Kidney (tissue), 22 donors: ENCODE measurements at places on chromosomes 3 and 15. TPM values are rescaled to one million over a fixed set of nuclear protein-coding genes. Genes with fewer than 3 reads are reported as not detected.

DNA sequence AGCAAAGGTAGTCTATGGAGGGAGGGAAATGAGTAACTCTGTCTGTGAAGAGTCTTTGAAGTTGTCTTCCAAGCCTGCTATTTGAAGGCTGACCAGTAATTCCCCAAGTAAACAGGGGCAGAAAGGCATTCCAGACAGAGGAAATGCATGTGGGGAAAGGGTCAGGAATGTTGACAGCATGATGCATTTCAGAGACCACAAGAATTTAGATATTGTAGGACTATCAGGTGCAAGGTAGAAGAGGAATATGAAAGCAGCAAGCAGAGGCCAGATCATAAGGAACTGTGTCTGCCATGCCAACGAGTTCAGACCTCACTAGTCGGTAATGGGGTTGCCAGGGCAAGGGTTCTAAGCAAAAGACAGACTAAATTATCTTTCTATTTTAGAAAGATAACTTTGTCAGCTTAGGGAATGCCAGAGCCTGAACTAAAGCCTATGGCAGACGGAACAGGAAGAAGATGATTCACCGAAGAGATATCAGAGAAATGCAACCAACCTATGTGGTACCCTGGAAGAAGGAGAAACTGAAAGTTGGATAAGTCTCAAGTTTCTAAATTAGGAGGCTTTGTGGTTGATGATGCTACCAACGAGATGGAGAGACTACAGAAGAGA, 327.0 kb upstream of the RORA start:
- no peaks in the 10 kb centered on the region for H3K4me1 ChIP-seq
- H3K36me3 ChIP-seq = no peaks in the 10 kb centered on the region
- H3K27me3 ChIP-seq = no peaks in the 10 kb centered on the region
- H3K27ac ChIP-seq = no peak overlapping the region
- no peak for DNase-seq

GRCh38 chr15:47754312-47754711, 37.0 kb downstream of the SEMA6D start:
- H3K27ac ChIP-seq = no peak overlapping the region
- H3K4me1 ChIP-seq = peaks cover 2% of the 10 kb centered on the region
- no peak for DNase-seq
- no peak overlapping the region for H3K4me3 ChIP-seq
- H3K36me3 ChIP-seq = no peaks in the 10 kb centered on the region
- no peaks in the 10 kb centered on the region for H3K27me3 ChIP-seq

DNA sequence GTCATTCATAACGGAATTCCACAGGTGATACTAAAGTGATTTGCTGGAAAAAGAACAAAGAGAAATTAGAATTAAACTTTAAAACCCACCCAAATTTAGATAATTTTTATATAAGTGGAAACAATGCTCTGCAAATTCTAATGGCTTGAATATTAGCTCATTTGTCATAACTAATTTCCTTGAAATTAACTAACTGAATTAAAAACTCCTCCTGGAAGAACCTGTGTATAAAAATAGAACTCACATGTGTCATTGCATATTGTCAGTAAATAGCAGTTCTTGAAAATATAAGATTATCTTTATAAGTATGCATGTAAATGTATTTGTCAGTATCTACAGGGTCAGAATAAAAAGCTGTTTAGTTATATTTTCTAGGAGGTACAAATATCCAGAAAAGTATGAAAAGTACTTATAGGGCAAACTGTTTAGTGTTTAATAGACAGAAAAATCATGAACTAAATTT, 16.3 kb downstream of the ZIC1 start:
- no peaks in the 10 kb centered on the region for H3K4me1 ChIP-seq
- H3K27ac ChIP-seq = no peak overlapping the region
- no peak for DNase-seq
- H3K4me3 ChIP-seq = no peak overlapping the region
- H3K36me3 ChIP-seq = no peaks in the 10 kb centered on the region
- H3K27me3 ChIP-seq = peaks cover 71% of the 10 kb centered on the region

GRCh38 chr3:151818361-151818760, 4.4 kb downstream of the AADAC start:
- H3K36me3 ChIP-seq = no peaks in the 10 kb centered on the region
- H3K4me3 ChIP-seq = no peak overlapping the region
- DNase-seq = no peak
- H3K27me3 ChIP-seq = no peaks in the 10 kb centered on the region
- H3K4me1 ChIP-seq = no peaks in the 10 kb centered on the region

The GPR149 gene
- not detected for total RNA-seq

The CCR9 gene
- total RNA-seq = 0.22 TPM

- no peaks in the 10 kb centered on the region for H3K27me3 ChIP-seq
- no peak overlapping the region for H3K4me3 ChIP-seq
- DNase-seq = no peak
- H3K36me3 ChIP-seq = no peaks in the 10 kb centered on the region
Observed at GRCh38 chr3:177946048-177946447, 590.2 kb upstream of the KCNMB2 start.

GRCh38 chr3:160159806-160160205, 65.4 kb upstream of the C3orf80 start:
- H3K4me3 ChIP-seq = no peak overlapping the region

GRCh38 chr3:155919728-155920127, 49.3 kb downstream of the GMPS start:
- H3K36me3 ChIP-seq = peaks cover 4% of the 10 kb centered on the region
- no peak overlapping the region for H3K4me3 ChIP-seq
- no peaks in the 10 kb centered on the region for H3K27me3 ChIP-seq
- H3K4me1 ChIP-seq = no peaks in the 10 kb centered on the region
- H3K27ac ChIP-seq = no peak overlapping the region

The ADAMTSL3 gene
- 23.4 TPM for total RNA-seq

The TNFAIP8L3 gene
- 8.9 TPM for total RNA-seq

- no peak overlapping the region for H3K4me3 ChIP-seq
- peak; percentile 47 for DNase-seq
- H3K27me3 ChIP-seq = no peaks in the 10 kb centered on the region
- no peaks in the 10 kb centered on the region for H3K36me3 ChIP-seq
Observed at GRCh38 chr15:98085003-98085639, 124.6 kb downstream of the ARRDC4 start.

The DPH3 gene
- total RNA-seq = 19.3 TPM

The TSC22D2 gene
- total RNA-seq = 25.3 TPM

DNA sequence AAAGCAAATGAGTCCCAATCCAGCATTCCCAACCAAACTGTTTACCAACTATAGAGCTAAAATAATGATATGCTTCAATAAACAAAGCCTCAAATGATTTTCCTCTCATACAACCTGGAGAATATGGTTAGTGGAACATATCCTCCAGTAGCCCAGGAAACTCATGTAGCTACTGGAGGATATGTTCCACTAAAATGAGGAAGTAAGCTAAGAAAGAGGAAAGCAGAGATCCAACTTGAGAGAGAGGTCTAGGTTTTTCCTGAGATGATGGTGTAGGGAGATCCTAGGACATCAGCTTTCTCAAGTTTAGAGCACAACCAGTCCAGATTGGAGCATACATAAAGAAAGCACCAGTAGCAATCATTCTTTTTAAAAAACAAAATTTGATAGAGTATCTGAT, 44.6 kb upstream of the SLC4A7 start:
- no peaks in the 10 kb centered on the region for H3K27me3 ChIP-seq
- H3K27ac ChIP-seq = no peak overlapping the region
- H3K4me1 ChIP-seq = no peaks in the 10 kb centered on the region
- DNase-seq = no peak
- H3K36me3 ChIP-seq = no peaks in the 10 kb centered on the region

The GREM1 gene
- 4.8 TPM for total RNA-seq

GRCh38 chr15:88704791-88705768, 66.3 kb downstream of the ISG20 start:
- H3K36me3 ChIP-seq = no peaks in the 10 kb centered on the region
- H3K27me3 ChIP-seq = no peaks in the 10 kb centered on the region
- H3K4me3 ChIP-seq = peak overlapping the region; percentile 17
- H3K4me1 ChIP-seq = no peaks in the 10 kb centered on the region
- peak; percentile 79 for DNase-seq
- no peak overlapping the region for H3K27ac ChIP-seq

The RHOV gene
- total RNA-seq = 3.0 TPM

GRCh38 chr3:40713306-40713705, 188.5 kb downstream of the ZNF621 start:
- H3K4me3 ChIP-seq = no peak overlapping the region
- H3K27ac ChIP-seq = no peak overlapping the region
- H3K4me1 ChIP-seq = no peaks in the 10 kb centered on the region
- H3K36me3 ChIP-seq = no peaks in the 10 kb centered on the region
- no peaks in the 10 kb centered on the region for H3K27me3 ChIP-seq

GRCh38 chr3:122081543-122082247, 26.5 kb downstream of the CD86 start:
- H3K36me3 ChIP-seq = no peaks in the 10 kb centered on the region
- no peak for DNase-seq
- no peaks in the 10 kb centered on the region for H3K4me1 ChIP-seq
- no peak overlapping the region for H3K4me3 ChIP-seq

The ZIC1 gene
- not detected for total RNA-seq

GRCh38 chr3:126157083-126157768, 23.2 kb downstream of the ALDH1L1 start:
- DNase-seq = no peak
- H3K36me3 ChIP-seq = peaks cover 41% of the 10 kb centered on the region
- no peak overlapping the region for H3K4me3 ChIP-seq
- H3K4me1 ChIP-seq = no peaks in the 10 kb centered on the region

The PPP1R14D gene
- total RNA-seq = not detected

GRCh38 chr3:98215051-98215450, 48.6 kb downstream of the OR5H15 start:
- no peaks in the 10 kb centered on the region for H3K27me3 ChIP-seq
- H3K27ac ChIP-seq = no peak overlapping the region
- H3K4me3 ChIP-seq = no peak overlapping the region

DNA sequence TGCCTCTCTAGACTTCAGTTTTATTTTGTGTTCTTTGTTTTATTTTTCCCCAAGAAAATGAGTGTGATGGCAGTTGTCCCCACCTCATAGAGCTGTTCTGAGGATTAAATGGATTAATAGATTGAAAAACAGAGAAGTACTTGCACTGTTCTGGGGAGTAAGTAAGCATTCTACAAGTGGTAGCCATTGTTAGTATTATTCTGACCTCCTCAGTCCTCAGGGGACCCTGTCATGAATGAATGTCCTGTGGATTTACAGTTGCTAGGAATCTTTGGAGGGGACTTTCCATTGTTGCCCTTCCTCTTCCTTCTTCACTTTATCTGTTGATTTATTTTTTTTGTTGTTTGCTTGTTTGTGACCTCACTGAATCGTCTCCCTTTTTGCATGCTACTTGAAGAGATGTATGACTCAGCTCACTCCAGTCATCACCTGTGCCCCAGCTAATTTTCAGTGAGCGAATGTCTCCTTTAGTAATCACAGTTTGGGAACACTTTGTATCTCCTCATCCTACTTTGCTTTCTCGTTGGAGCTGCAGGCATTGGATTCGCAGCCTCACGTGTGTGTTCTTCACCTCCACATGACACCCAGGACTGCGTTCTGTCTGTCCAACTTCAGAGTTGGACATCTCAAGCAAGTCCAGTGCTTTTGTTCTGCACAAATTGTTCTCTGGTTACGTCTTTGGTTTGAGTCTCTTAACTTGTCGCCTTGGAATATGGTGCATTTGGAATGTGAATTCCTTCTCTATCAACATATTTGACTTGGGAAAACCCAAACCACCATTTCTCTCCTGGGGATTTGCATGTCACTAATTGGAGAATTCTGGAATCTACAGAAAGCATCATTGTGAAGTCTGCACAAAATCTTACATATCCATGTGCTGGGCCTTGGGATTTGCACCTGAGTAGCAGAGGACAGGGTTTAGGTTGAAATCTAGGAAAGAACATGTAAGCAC, 54.5 kb downstream of the LRTM1 start:
- no peaks in the 10 kb centered on the region for H3K4me1 ChIP-seq
- H3K36me3 ChIP-seq = no peaks in the 10 kb centered on the region
- H3K27me3 ChIP-seq = no peaks in the 10 kb centered on the region
- H3K4me3 ChIP-seq = no peak overlapping the region
- DNase-seq = no peak
- H3K27ac ChIP-seq = no peak overlapping the region

- no peak overlapping the region for H3K4me3 ChIP-seq
- no peaks in the 10 kb centered on the region for H3K27me3 ChIP-seq
- H3K4me1 ChIP-seq = no peaks in the 10 kb centered on the region
- DNase-seq = no peak
- H3K27ac ChIP-seq = no peak overlapping the region
Observed at GRCh38 chr3:151431940-151432339, 28.9 kb downstream of the IGSF10 start.

DNA sequence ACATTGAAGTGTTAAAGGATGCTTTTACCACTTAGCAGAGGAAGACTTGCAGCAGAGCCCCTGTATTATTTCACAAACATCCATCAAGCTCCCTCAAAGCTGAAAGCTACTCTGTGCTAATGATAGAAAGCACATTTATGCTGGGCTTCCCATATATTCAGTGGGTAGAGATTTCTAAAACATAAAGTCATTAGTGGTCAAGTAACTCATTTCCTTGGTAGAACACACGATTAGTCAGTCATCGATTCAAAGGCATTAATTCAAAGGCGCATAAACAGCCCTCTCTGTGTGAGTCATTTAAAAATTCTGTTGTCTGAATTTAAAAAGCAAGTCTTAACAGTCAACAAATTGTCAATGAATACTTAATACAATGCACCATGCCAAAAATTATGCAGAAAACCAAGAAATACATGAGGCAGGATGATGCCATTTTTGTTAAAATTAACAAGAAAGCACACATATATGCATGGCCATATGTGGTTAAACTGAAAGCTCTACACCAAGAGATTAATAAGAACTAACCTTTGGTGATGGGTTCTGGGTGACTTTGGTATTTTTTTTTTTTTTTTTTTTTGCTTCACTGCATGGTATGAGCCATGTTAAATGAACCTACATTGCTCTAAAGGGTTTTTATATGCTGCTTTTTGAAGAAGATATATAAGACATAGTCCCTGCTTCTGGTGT, 61.7 kb downstream of the LDHAL6B start:
- H3K4me3 ChIP-seq = no peak overlapping the region
- H3K27ac ChIP-seq = no peak overlapping the region
- no peaks in the 10 kb centered on the region for H3K36me3 ChIP-seq
- H3K4me1 ChIP-seq = no peaks in the 10 kb centered on the region

- H3K36me3 ChIP-seq = no peaks in the 10 kb centered on the region
- DNase-seq = no peak
- H3K27ac ChIP-seq = no peak overlapping the region
- no peaks in the 10 kb centered on the region for H3K27me3 ChIP-seq
- H3K4me1 ChIP-seq = no peaks in the 10 kb centered on the region
Observed at GRCh38 chr3:25426408-25426807, 1.7 kb upstream of the RARB start.
